ENCODE measurements at places on chromosomes 7 and 10.

- DNase-seq, result no peak
These were observed 188.0 kb downstream of the TCERG1L start for GRCh38 chr10:131123496-131123895.

DNA sequence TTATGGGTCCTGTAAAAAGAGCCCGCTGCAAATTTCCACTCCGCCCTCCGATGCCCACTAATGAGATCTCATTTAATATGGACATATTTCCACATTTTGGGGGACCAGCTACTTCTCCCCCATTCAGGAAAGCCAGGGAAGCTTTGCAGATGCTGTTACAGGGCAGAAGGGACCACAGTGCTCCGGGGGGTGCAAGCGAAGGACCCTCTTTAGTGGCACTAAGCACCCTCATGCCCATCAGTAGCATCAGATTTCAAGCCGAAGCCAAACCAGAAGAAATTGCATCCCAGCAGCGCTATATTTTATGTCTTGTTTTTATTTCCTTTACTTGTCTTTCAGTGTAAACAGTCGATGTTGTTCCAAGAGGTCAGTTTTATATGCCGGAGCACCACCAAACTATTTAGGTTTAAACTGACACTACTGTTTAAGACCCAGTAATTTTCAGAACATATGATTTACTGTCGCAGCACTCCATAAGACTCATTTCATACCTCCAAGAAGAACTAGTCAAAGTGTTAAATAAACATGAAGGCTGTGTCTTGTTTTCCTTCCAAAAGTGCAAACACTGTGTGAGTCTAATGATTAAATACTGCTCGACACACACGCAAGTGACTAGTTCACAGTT lies 122.2 kb upstream of the MGMT start:
- DNase-seq, result no peak

GRCh38 chr7:66118603-66119002 lies 4.0 kb downstream of the CRCP start:
- DNase-seq, result no peak

GRCh38 chr7:132881317-132881716 lies 200.6 kb downstream of the CHCHD3 start:
- DNase-seq, result no peak

DNA sequence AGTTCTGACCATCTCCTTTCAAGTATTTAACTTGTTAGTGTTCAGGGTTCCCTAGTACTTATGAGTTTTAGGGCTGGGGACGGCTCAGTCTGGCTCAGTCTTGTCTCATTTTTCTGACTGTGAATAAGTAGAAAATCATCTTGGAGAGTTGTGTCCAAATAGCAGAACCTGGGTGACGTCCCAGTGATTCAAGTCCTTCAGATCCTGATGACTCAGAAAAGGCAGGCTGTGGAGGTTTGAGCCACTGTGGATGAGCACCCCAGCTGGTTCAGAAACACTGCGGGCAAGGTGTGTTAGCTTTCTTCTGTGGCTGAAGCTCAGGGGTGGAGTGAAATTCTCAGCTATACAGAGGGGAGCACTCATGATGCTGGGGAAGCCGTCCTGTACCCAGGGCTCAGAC lies 154.4 kb upstream of the NPY start:
- no peak for DNase-seq

- DNase-seq, result no peak
These were observed 199.0 kb upstream of the GRB10 start for GRCh38 chr7:50981743-50982142.

DNA sequence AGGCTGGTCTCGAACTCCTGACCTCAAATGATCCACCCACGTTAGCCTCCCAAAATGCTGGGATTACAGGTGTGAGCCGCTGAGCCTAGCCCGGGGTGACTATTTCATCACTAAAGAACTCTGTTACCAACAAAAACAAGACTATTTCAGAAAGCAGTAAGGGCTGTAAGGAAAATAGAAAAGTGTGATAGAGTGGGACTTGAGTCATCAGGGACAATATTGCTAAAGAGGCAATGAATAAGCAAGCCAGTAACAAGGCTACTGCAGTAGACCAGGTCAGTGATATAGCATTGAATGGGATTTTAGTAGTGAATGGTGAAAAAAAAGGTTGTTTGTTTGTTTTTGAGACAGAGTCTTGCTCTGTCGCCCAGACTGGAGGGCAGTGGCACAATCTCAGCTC lies 51.7 kb downstream of the SVOPL start:
- DNase-seq, result no peak

- DNase-seq, result no peak
These were observed 331.1 kb downstream of the CALN1 start for GRCh38 chr7:72080865-72081510.

DNA sequence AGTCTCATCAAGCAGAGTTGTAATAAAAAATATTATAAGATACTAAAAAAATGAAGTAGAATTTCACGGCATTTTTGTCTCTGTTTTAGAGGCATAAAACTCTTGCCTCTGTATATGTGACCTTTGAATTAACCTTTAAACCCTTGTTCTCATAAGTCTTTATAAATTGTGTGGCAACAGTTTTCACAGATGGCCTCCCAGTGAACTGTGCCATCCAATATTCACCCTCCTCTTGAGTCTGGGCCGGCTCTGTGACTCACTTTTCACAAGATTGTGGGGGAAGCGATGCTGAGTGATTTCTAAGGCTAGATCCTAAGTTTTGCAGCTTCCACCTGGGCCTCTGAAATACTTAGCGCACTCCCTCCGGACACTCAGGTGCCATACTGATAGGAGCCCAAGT lies 4.6 kb upstream of the USP6NL start:
- no peak for DNase-seq

DNA sequence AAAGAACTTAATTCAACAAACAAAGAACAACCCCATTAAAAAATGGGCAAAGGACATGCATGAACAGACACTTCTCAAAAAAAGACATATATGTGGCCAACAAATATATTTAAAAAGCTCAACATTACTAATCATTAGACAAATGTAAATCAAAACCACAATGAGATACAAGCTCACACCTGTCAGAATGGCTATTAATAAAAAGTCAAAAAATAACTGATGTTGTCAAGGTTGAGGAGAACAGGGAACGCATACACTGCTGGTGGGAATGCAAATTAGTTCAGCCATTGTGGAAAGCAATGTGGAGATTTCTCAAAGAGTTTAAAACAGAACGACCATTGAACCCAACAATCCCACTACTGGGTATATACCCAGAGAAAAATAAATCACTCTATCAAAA lies 19.1 kb downstream of the ZFAND4 start:
- DNase-seq, result no peak

DNA sequence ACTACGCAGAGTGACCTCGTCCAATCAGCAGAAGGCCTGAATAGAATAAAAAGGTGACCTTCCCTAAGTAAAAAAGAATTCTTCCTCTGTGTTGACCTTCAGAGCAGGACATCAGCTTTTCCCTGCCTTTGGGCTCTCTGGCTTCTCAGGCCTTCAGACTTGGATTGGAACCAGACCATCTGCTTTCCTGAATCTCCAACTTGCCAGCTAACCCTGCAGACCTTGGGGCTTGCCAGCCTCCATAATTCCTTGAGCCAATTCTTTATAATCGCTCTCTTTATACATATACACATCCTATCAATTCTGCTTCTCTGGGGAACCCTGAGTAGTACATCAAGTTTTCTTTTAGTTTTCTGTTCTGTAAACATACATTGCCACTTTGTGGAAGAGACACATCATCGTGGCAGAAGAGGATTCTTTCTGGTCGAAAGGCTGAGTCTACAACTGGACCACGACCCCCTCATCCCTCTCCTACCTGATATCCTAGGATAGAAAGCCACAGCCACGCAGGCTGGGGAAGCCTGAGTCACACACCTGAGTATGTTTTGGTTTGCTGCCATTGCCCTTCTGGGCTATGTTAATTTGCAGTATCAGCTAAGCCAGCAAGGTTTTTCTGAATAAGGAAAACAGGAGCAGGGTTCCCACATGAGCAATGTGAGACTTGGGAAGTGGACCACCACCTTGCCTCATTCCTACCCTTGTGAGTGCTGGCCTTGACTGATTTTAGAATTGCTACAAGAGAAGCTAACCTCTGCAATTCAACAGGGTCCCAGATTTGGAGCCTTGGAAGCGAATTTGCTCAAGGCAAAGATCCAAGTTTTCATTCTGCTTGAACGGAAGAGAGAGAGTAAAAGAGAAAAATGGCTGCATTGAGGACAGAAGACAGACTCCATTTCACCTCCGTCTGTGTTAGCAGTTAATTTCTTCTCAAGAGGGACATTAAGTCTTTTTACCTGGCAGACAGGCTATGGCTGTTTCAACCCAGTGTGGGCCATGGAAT lies 445.2 kb upstream of the FZD8 start:
- DNase-seq, result no peak

- no peak for DNase-seq
These were observed 129.7 kb downstream of the PLCE1 start for GRCh38 chr10:94123258-94123995.
